Upper lobe of left lung (tissue), 6 donors: ENCODE measurements at places on chromosomes 16 and 17. TPM values are rescaled to one million over a fixed set of nuclear protein-coding genes. Genes with fewer than 3 reads are reported as not detected.

DNA sequence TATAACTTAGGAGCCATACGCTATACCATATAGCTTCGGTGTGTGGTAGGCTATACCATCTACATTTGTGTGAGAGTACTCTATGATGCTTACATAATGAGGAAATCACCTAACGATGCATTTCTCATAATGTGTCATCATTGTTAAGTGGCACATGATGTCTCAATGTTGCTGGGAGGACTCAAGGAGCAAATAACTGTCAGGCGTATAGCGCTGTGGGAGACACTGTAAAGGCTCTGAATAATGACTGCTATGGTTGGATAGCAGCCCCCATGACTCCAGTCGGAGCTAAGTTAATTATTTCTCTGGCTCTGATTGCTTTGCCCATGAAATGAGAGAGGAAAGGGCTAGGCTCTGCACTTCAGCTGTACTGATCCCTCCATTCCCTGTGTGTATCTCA is 197.2 kb downstream of the RGS9 start:
- DNase-seq: no peak

GRCh38 chr17:226108-227077 is 44.9 kb upstream of the DOC2B start:
- no peak for DNase-seq

The CUEDC1 gene
- 33.3 TPM for total RNA-seq

The ZG16B gene
- total RNA-seq: not detected
